Large intestine (tissue), 12 donors: ENCODE measurements at places on chromosomes 4 and X. TPM values are rescaled to one million over a fixed set of nuclear protein-coding genes. Genes with fewer than 3 reads are reported as not detected.

The NUDT10 gene
- 4.6 TPM for polyA plus RNA-seq

The AFM gene
- 10.4 TPM for polyA plus RNA-seq

The CLNK gene
- 0.52 TPM for polyA plus RNA-seq

The MAOA gene
- polyA plus RNA-seq, result 94.7 TPM

DNA sequence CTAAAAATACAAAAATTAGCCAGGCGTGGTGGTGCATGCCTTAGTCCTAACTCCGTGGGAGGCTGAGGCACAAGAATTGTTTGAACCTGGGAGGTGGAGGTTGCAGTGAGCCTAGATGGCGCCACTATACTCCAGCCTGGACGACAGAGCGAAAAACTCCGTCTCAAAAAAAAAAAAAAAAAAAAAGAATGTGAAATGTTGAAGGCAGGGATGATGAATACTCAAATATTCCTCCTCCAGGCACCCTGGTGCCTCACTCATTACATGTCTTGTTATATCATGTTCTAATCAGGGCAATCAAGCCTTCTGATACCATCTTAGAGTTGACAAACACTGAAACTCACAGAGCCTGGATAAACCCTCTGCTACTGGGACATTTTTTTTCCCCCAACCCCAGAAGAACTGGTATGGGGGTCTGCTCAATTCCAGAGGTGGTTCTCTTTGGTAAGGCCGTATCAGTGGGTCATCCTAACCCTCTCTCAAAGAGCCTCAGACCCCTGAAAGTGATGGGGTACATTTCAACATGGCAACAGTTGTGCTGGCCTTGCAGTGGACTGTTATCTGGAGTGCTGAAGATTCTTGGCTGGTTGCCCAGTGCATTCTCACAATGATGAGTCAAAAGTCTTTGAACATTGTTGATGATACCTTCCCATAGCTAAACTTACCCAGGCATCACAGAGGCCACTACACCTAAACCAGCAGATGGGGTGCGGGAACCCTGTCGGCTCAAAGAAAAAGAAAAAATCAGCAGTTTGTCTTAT lies 2.4 kb upstream of the SH3KBP1 start:
- no peak overlapping the region for H3K27ac ChIP-seq
- no peaks in the 10 kb centered on the region for H3K4me1 ChIP-seq
- no peak for DNase-seq
- no peaks in the 10 kb centered on the region for H3K36me3 ChIP-seq

DNA sequence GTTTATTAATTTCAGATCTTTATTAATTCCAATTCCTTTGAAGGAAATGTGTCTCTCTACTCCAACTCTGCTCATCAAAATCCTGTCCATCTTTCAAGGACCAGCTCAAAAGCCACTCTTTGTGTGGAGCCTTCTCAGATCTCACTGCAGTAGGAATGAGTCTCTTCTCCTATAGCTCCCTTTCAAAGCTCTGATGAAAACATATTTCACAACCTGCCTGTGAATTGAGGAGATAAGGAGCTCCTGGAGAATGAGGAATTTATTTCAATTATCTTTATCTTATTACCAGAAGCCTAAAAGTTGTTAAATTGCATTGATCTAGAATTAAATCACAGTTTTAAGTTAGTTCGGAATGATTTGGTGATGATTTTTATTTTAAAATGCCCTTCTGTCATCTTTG lies 92.6 kb upstream of the TRPC3 start:
- no peaks in the 10 kb centered on the region for H3K36me3 ChIP-seq
- H3K4me1 ChIP-seq, result no peaks in the 10 kb centered on the region
- no peak overlapping the region for H3K27ac ChIP-seq

- H3K4me1 ChIP-seq, result peaks cover 7% of the 10 kb centered on the region
- H3K27me3 ChIP-seq, result no peaks in the 10 kb centered on the region
- peaks cover 4% of the 10 kb centered on the region for H3K36me3 ChIP-seq
- H3K27ac ChIP-seq, result no peak overlapping the region
- DNase-seq, result no peak
- H3K4me3 ChIP-seq, result no peak overlapping the region
Observed at GRCh38 chr4:120841580-120841979, 80.9 kb downstream of the PRDM5 start.
